ENCODE measurements at places on chromosomes 11 and 22. TPM values are rescaled to one million over a fixed set of nuclear protein-coding genes. Genes with fewer than 3 reads are reported as not detected.

DNA sequence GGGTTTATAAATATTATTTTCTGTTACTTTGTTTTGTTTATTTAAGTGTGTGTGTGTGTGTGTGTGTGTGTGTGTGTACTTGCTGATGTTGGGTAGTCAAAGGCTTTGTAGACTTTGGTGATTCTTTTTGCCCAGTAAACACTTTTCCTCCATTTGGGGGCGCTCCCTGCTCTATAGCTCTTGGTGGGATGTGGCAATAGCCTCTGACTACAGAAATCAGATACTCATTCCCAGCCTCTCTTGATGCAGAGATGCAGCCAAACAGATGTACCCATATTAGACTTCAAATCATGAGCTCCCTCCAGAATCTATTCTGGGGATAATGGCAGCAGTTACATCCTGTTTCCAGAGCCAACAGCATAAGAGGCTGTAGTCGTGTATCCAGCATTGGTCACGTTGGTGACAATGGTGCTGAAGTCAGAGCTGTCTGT, 33.4 kb upstream of the APOL5 start:
- no peak for DNase-seq

GRCh38 chr22:25130462-25130861, 69.2 kb upstream of the CRYBB3 start:
- no peak for DNase-seq

- no peak for DNase-seq
Measured at GRCh38 chr22:47551431-47551775, 789.0 kb downstream of the TBC1D22A start.

- no peak for DNase-seq
Measured at GRCh38 chr11:69721106-69721505, 17.3 kb upstream of the FGF19 start.

DNA sequence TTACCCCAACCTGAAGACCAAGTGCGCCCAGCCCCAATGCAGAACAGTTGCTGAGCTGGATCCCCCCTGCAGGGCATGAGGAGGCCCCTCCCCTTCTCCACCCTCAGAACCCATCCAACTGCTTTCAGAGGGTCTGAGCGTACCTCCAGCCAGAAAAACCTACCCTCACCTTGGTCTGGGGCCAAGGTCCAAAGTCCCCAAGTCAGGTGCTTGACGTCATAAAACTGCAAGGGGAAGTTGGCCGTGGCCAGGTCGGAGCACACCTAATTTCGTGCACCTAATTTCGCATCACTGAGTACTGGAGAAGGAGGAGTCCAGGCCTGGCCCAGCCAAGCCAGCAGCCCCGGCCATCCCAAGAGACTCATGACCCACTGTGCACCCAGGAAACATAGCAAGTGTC, 289.8 kb downstream of the CTTN start:
- no peak for DNase-seq

- DNase-seq = no peak
Measured at GRCh38 chr11:9146477-9146876, 55.1 kb upstream of the SCUBE2 start.

FAM111B gene
- 0.95 TPM for total RNA-seq

TYR gene
- total RNA-seq = not detected

CLDN5 gene
- total RNA-seq = not detected

RRAS2 gene
- 150 TPM for total RNA-seq

All from astrocyte (in vitro differentiated cells and primary cell).